ENCODE measurements at places on chromosomes 1 and 21.

DNA sequence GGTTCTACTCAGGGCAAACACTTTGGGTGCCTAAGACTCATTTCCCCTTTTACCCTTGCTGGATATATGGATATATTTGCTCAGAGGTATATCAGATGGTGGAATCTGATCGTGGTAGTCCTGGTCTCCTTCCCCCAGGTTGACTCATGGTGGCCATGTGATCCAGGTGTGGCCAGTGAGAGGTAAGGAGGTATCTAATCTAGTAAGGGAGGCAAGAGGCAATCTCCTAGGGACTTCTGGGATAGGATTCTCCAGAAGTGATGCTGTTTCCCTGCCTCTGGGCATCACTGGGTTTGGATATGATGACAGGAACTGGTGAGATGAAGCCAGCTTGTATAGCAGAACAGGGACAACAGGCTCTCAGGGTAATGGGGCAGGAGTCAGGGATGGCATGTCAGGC lies 8.5 kb upstream of the DENND2D start:
- DNase-seq: no peak

DNA sequence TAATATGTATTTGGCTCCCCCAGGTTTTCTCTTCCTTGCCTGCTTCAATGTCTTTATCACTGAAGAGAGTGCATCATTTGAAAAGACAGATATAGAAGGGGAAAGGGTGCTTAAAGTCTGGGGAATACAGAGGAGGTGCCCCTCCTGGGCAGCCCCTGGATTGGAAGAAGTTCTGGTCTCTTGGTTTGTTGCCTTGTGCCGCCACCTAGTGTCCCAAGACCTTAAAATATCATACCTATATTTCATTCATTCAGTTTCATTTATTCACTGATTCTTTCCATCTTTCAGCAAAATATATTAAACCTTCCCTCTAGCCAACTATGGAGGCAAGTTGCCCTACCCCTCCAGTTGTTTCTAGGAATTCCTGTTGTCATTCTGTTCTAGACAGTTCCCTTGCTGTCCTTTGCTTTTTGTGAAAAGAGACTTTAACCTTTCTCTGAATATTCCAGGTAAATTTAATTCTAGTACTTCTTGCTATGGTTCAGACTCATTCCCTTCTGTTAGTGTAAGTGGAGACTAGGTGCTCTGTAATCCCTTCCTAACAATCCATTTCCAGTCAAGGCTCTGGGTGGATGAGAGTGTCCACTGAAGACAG lies 56.1 kb downstream of the MEF2D start:
- no peak for DNase-seq

DNA sequence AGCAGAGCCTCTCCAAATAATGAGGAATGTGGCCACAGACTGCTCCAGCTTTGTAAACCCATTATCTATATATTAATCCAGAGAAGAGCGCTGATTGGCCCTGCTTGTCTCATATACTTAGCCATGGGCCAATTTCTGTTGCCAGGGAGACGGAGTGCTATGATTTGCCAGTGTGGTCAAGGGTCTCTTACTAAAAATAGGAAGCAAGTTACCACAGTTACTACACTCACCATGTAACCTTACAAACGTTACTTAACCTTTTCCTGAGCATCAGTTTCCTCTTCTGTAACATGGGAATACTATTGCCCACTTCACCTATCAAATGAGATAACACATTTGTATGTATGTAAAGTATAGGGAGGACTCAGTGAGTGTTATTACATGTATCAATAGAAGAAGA lies 7.7 kb upstream of the S100A2 start:
- no peak for DNase-seq

- no peak for DNase-seq
Measured at GRCh38 chr1:115219927-115220326, 118.1 kb downstream of the NGF start.

DNA sequence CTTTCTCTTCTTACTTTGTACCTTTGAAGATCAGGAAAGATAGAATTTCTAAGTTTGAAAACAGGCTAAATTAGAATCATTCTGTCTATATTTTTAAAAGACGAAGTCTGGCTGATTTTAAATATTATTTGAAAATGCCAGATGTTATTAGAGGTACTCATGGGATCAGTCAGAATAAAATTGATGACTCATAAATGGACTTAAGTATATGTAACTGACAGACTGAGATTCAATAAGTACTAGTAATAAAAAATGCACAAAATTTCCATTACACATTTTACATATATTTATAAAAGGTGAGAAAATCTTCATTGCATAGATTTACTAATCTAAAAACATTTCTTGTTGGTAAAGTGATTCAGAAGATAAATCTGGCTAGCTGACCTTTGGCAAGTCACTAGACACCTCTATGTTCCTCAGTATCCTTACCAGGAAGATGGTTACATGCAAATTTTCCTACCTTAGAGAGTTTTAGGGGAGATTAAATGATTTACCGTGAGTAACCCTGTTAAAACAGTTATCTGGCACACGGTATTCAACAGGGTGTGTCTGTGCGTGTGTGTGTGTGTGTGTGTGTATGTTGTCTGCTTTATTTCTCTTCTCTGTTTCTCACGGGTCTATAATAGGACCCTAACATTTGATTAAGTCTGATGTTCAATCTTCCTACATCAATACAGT lies 189.0 kb downstream of the RUNX1 start:
- DNase-seq: no peak

- DNase-seq: no peak
Measured at GRCh38 chr21:44927587-44928461, 7.1 kb upstream of the ITGB2 start.

- no peak for DNase-seq
Measured at GRCh38 chr1:91273875-91274274, 130.8 kb downstream of the HFM1 start.

DNA sequence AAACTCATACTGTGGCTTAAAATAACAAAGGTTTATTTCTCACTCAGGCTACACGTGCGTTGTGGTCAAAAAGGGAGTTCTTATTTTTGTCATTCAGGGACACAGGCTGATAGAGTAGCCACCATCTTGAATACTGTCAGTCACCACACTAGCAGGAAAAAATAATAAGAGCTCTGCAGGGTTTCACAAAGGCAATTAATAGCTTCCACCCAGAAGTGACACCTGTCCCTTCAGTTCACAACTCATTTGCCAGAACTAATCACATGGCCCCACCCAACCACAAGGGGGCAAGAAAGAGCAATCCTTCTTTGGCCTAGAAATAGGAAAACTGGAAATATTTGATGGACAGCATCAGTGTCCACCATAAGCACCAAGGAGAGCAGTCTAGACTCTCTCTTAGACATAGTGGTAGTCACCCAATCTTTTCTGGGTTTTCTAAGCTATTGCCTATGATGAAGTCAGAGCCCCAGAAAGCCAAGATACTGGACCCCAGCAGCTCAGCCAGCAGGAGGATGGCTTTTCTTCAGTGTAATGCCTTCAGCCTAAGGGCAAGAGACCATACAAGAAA lies 8.2 kb downstream of the HAPLN2 start:
- peak; percentile 27 for DNase-seq

DNA sequence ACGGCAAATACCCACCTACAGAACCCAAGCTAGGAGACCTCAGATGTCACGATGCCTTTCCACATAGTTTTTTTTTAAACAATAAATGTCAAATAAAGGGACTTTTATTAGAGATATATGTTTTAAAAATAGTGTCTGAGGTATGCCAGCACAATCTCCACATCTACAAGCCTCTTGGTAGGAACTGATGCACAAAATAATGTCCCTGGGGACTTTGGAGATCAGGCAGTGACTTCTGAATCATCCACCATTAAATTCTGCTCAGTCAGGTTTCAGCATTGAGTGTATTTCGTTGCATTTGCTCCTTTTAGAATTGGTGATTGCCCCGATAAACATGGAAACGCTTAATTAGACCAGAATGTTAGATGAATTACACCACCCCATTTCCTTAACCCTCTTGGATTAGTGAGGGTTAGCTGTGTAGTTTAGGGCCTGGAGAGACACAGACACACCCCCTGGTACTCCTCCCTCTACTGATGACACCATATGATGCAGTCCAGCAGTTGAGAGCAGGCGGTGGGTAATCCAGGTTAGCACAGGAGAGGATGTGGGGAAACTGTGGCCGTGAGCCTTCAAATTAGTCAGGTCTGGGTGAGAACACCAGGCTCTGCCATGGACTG lies 33.6 kb downstream of the LGR6 start:
- no peak for DNase-seq

DNA sequence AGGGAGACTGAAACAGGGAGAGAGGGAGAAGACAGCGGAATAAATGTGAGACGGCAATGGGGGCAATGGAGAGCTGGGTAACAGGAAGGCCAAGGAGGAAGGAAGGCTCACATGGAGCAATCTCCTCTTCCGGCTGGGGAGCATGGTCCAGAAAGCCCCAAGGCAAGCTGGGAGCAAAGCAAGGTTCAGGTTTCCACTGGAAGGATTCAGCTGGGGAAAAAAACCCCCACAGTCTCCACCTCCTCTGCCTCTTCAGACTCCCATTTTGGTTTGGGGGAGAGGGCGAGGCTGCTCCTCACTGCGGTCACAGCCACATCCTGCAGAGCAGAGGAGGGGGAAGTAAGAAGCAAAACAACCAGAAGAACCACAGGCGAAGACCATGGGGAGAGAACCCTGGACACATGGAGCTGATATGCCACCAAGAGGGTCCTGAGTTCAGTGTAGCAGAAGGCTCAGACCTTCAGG lies 650 bp downstream of the TNFAIP8L2 start:
- DNase-seq: no peak

DNA sequence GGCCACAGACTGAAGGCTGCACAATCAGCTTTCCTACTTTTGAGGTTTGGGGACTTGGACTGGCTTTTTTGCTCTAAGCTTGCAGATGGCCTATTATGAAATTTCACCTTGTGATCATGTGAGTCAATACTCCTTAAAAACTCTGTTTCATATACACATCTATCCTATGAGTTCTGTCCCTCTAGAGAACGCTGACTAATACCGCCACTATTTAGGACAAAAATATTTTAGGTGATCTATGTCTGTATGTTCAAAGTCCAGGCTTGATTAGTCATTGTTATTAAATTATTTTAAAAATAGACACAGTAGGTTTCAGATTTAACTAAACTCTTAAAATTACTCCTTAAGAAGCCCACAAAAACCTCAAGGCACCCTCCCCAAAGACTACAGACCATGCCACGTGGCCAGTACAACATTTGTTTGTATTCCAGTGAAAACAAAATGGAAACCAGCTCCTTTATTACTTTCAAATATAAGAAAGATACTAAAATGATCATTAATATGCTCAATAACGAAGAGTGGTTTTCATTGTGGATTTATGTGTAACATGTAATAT lies 63.1 kb downstream of the TMPRSS15 start:
- no peak for DNase-seq

- no peak for DNase-seq
Measured at GRCh38 chr1:33298623-33299277, 22.1 kb downstream of the A3GALT2 start.

DNA sequence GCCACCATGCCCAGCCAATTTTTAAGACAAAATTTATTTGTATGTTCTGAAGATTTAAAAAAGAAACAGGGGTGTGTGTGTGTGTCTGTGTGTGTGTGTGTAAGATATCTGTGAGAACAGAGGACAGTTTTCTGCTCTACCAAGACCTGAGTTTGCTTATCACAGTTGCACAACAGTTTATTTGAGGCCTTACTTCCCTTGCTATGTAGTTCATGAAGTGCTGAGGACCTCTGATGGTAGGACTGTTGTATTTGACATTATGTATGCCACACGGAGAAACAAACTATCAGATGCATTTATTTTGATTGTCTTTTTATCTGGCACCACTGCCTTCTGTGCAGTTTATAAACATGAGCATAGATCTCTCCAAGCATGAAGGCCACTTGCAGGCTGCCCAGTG lies 355.2 kb downstream of the PBX1 start:
- no peak for DNase-seq

DNA sequence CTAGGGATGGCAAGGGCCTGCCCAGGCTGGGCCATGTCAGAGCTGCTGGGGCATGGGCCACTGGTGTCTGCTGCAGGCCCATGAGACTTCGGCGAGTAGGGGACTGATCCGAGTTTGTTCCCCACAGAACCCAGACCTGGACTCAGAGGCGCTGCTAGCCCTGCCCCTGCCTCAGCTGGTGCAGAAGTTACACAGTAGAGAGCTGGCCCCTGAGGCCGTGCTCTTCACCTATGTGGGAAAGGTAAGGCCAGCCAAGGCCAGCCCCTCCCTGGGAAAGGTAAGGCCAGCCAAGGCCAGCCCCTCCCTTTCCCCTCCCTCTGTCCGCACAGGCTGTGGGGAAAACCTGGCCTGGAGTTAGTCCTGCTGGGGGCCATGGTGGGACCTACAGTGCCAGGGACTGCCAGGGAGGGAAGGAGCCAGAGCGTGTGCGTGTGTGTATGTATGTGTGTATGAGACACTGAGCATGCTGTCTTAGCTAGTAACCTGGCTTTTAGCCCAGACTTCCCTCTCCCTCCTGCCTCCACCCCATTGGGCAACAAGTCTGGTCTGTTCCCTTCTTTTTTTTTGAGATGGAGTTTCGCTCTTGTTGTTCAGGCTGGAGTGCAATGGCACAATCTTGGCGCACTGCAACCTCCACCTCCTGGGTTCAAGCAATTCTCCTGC lies 8.0 kb downstream of the FAAH start:
- DNase-seq: peak; percentile 7

GRCh38 chr1:11355559-11356475 lies 82.8 kb downstream of the UBIAD1 start:
- no peak for DNase-seq

DNA sequence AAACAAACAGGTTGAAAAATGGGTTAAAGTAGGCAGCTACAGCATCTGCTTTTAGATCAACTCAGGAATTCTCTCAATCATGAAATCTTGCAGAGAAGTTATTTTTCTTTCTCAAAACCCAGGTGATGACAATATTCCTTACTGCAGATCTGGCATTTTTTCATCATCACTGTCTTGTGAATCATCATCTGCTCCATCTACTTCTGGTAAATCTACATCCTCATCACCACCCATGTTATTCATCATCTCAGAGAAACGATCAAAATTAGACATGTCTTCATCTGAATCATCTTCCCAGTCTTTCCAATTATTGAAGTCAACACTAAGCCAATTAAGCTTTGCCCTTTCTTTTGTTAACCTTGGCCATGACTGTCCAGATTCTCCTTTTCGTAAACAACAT lies 21.8 kb downstream of the GBP2 start:
- DNase-seq: no peak

- no peak for DNase-seq
Measured at GRCh38 chr1:75134647-75135572, 722 bp downstream of the LHX8 start.

DNA sequence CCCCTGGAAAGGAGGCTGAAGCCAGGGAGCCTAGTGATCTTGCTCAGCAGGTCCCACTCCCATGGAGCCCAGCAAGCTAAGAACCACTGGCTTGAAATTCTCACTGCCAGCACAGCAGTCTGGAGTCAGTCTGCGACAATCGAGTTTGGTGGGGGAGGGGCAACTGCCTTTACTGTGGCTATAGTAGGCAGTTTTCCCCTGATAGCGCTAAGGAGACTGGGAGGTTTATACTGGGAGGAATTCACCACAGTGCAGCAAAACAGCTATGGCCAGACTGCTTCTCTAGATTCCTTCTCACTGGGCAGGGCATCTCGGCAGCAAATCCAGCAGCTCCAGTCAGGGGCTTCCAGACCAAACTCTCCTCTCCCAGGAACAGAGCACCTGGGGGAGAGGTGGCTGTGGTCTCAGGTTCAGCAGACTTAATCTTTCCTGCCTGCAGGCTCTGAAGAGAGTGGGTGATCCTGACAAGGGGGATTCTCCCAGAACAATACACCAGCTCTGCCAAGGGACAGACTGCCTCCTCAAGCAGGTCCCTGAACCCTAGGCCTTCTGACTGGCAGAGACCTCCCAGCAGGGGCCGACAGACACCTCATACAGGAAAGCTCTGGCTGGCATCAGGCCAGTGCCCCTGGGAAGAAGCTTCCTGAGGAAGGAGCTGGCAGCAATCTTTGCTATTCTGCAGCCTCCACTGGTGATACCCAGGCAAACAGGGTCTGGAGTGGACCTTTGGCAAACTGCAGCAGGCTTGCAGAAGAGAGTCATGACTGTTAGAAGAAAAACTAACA lies 548.5 kb upstream of the NEGR1 start:
- DNase-seq: no peak

Data from NCI-H1930 (cell line).